ENCODE measurements at places on chromosomes 2 and 18.

GRCh38 chr2:17736989-17737388, 16.6 kb downstream of the SMC6 start:
- DNase-seq, result no peak

DNA sequence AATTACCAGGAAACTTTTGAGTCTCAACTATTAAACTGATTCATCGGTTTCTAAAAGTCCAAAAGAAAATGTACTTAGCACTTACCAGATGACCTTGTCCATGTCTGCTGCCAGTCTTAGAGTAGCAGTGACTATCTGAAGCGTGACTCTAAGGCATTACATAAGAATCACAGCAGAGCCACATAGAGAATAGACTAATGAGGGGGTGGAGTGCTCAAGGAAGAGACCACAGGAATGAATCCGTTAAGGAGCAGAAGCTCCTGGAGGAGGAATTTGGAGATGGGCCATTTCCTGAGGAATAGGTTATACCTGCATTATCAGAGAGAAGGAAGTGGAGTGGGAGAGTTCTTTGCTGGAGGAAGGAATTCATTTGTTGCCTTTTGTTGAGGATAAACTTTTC, 116.0 kb downstream of the MAP3K20 start:
- no peak for DNase-seq

DNA sequence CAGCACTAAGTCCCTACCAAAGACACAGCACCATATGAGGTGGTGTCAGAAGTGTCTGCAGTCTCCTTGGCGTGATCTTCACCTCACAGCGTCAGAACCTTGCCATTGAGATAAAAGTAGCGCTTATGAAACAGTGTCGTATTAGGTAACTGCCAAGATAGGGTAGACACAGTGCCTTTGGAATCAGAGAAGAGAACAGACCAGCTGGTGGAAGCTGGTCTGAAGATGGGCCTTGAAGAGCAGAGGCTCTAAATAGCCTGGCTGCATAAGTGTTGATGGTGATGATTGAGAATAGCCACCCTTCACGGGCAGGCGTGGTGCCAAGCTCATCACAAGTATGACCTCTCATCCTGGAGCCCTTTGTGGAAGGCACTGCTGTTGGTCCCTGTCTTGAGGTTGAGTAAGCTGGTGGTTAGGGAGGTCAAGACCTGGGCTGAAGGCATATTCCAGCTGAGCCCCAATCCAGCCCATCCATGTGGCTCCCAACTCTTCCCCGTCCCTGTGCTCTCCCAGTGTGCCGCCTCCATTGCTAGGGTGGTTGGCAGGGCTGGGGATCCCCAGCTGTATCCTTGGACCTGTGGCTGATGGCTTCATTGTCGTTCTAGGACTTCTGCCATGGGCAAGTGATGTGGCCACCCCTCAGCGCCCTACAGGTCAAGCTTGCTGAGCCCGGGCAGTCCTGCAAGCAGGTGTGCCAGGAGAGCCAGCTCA, 187.4 kb downstream of the MGAT5 start:
- DNase-seq, result no peak

- DNase-seq, result no peak
Observed at GRCh38 chr2:20223407-20224163, 1.3 kb downstream of the SDC1 start.

DNA sequence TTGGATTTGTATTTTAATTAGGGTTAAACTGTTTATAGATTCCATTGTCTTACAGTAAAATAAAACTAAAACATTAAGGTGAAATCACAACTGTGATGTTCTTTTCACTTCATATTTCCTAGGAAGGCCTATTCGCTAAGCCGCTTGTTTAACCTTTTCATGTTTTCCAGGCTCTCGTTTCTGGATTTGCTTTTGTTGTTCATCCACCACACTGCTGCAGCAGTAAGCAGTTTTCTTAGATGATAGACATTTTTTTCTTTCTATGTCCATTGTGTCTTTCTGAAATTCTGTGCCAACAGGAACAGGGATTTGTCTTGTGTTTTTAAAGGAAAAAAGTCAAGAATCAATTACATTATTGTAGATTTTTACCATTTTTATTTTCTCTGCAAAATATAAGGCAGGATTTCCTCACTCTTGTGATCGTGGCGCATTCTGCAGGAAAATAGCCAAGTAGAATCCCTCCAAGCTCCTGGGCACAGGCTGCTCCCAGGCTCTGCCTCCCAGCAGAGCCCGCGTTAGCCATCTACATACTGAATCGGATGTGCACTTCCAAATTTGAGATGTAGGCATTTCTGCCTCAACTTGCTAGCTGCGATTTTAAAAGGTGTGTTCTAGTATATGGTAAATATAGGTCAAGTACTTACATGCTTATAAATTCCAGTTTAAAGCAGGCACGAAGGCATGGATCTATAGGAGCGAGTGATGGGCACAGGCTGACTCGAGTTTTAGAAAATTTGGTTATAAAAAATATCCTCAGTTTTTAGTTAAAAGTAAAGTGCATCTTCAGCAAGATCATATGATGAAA, 10.2 kb downstream of the TSHZ1 start:
- no peak for DNase-seq
